ENCODE measurements at places on chromosomes 6 and 20. TPM values are rescaled to one million over a fixed set of nuclear protein-coding genes. Genes with fewer than 3 reads are reported as not detected.

GRCh38 chr6:24967211-24967610 lies 31.5 kb upstream of the RIPOR2 start:
- no peak overlapping the region for H3K27ac ChIP-seq
- no peak for DNase-seq
- H3K27me3 ChIP-seq, result no peaks in the 10 kb centered on the region
- H3K4me1 ChIP-seq, result peaks cover 65% of the 10 kb centered on the region
- no peak overlapping the region for H3K4me3 ChIP-seq

Gene CD109
- total RNA-seq, result 9.1 TPM

GRCh38 chr20:43408848-43409576 lies 48.7 kb upstream of the SRSF6 start:
- H3K36me3 ChIP-seq, result no peaks in the 10 kb centered on the region
- no peak overlapping the region for H3K4me3 ChIP-seq
- peaks cover 56% of the 10 kb centered on the region for H3K27me3 ChIP-seq
- DNase-seq, result peak; percentile 12
- H3K4me1 ChIP-seq, result no peaks in the 10 kb centered on the region
- no peak overlapping the region for H3K27ac ChIP-seq

GRCh38 chr20:48959899-48960550 lies 38.5 kb downstream of the ARFGEF2 start:
- no peak for DNase-seq
- H3K27me3 ChIP-seq, result no peaks in the 10 kb centered on the region
- H3K4me1 ChIP-seq, result peaks cover 4% of the 10 kb centered on the region
- no peak overlapping the region for H3K27ac ChIP-seq
- peaks cover 21% of the 10 kb centered on the region for H3K36me3 ChIP-seq

Gene OTOR
- total RNA-seq, result not detected

Gene FAM217A
- not detected for total RNA-seq

DNA sequence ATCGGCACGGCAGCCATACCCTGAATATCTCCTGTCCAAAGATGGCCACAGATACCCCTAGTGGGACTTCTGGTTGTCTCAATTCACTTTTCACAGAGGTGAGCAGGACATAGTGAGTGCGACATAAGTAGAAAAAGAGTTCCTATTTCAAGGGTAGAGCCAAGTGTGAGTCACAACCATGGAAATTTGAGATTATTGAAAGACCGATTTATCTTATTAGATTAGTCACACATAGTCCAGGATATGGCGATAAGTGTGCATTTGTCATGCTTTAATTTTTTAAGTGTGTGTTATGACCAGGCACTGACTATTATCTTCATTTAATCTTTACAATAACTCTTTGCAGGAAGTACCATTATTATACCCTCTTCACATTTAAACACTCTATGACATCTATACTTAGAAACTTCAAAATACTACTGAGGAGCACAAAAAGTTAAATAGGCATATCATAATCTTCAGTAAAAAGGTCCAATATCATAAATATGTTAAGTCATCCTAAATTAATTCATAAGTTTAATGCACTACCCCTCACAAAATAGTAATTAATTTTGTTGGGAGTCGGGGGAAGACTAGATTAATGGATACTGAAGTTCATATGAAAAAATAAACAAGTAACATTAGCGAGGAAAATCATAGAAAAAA lies 13.4 kb upstream of the TNFAIP3 start:
- H3K4me1 ChIP-seq, result peaks cover 35% of the 10 kb centered on the region
- H3K27me3 ChIP-seq, result no peaks in the 10 kb centered on the region
- peaks cover 18% of the 10 kb centered on the region for H3K36me3 ChIP-seq
- no peak overlapping the region for H3K4me3 ChIP-seq
- DNase-seq, result no peak
- no peak overlapping the region for H3K27ac ChIP-seq

GRCh38 chr6:52195886-52196285 lies 9.7 kb downstream of the IL17A start:
- no peak overlapping the region for H3K4me3 ChIP-seq
- peaks cover 29% of the 10 kb centered on the region for H3K27me3 ChIP-seq
- DNase-seq, result no peak
- no peaks in the 10 kb centered on the region for H3K36me3 ChIP-seq

DNA sequence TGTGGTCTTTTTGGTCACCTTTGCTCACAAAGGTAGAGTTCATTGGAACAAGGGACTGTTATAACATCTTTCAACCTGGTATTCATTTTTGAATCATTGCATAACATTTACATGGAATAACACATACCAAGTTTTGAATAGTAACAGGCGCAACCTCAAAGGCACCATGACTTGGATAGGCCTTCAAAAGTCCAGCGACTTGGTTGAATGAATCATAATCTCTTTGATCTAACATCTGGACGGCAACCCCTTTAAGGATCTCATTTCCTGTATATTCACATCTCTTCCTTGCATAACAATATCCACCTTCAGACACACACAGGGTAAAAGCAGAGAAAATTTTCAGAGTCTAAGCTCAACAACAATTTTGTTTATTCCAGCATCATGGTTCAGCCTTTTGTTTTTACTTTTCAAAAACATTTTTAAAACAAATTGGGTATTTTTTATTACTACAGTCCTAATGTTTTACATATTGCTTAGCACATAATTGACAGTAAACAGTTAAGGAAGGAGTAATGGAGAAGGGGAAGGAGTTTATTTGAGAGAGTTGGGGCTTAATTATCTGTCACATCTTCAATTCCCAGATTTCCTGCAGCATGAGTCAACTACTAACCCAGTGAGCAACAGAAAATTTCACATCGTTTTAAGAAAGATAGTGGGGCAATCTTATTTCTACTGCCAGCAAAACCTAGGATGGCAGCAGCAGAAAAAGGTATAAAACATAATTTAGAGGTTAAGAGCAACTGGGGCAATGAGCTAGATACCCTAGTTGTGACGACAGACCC lies 41.8 kb upstream of the F13A1 start:
- no peaks in the 10 kb centered on the region for H3K36me3 ChIP-seq
- no peak overlapping the region for H3K27ac ChIP-seq
- H3K27me3 ChIP-seq, result peaks cover 3% of the 10 kb centered on the region
- no peak for DNase-seq

- no peak for DNase-seq
- H3K27ac ChIP-seq, result no peak overlapping the region
- peaks cover 14% of the 10 kb centered on the region for H3K27me3 ChIP-seq
These were observed 54.3 kb upstream of the GATA5 start for GRCh38 chr20:62529896-62530642.

- no peaks in the 10 kb centered on the region for H3K4me1 ChIP-seq
- no peak overlapping the region for H3K4me3 ChIP-seq
- peaks cover 2% of the 10 kb centered on the region for H3K36me3 ChIP-seq
- no peak overlapping the region for H3K27ac ChIP-seq
- no peak for DNase-seq
- H3K27me3 ChIP-seq, result peaks cover 19% of the 10 kb centered on the region
These were observed 10.8 kb downstream of the IPCEF1 start for GRCh38 chr6:154345811-154346210.

Data from activated CD4-positive, alpha-beta memory T cell treated with anti-CD3 and anti-CD28 coated beads for 36 hours (primary cell).